ENCODE measurements at places on chromosomes 11 and 22.

DNA sequence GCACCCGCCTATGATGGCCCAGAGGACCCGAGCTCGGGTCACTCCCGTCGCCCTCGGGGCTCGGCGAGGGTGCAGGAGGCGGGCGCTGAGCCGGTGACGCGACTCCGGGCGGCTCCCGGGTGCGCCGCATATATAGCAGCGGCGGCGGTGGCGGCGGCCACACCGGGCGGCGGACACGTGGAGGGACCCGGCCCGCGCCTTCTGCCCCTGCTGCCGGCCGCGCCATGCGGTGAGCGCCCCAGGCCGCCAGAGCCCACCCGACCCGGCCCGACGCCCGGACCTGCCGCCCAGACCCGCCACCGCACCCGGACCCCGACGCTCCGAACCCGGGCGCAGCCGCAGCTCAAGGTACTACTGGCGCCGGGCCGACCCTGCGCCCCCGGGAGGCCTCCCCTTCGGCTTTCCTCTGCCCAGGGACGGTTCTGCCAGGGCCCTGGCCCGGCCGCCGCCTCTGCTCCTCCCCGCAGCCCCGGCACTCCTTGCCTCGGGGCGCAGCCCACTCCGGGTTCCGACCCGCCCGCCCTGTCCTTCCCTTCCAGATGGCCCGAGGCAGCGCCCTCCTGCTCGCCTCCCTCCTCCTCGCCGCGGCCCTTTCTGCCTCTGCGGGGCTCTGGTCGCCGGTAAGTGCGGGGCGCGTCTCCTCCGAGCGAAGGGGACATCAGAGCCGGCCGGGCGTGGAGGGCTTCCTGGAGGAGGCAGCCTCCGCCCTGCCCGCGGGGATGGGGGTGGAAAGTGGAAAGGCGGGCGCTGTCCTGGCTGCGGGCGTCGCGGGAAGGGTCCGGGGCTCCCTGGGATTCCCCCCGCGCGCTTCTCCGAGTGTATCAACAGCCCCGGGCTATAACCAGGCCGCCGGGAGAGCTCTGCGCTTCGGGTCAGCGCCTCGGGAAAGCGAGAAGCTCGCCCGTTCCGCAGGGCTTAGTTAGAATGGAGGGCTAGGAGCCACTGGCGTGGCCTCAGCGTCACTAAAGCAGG is at the start of gene GAL:
Gene GAL (plus strand): TSS at position 160 of the 972 bp plus-strand sequence. CDS start 380 bp downstream, at position 540.
- DNase-seq = peak; percentile 65

DNA sequence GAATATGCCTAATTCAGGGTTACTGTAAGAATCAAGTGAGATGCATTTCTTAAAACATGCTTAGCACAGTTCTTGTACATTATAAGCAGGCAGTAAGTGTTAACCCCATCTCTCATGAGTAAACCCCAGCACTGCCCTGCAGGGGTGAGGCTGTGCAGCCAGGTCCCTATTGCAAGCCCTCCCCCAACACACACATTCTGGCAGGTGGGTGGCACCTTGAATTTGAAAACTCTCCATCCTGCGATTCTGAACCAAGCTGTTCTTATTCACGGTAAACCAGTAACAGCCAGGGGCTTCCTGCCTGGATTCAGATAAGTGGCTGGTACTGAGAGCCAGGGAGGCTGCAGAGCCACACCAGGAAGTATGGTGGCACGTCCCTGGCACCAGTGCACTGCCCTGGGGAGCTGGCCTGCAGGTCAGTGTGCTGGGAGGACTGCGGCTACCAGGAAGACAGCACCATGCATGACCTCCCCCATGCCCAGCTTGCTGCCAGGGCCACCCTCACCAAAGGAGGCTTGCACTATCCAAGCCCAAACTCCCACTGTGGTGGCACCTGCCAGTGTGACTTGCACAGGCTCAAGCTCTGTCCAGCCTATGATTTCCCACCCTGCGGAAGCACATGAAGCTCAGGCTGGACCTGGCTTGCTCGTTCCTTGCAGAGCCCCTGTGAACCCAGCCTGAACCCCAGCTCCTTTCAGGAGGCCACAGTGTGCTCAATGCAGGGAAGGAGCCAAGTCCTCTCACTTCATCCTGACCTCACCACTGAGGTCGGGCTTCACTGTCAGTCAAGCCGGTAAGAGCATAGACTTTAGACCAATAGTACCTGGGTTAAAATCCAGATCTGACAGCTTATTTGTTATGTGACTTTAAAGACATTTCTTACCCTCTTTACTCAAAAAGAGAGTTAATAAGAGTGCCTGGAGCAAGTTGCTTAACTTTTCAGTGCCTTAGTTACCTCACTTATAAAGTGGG is 88.1 kb downstream of the MICAL2 start:
- DNase-seq = no peak

- no peak for DNase-seq
Observed at GRCh38 chr11:39724404-39724803, 1735.0 kb downstream of the LRRC4C start.

GRCh38 chr11:66262191-66262590 is 6.2 kb upstream of the RAB1B start:
- no peak for DNase-seq

GRCh38 chr11:19788435-19788834 is 75.8 kb downstream of the NAV2 start:
- no peak for DNase-seq

- no peak for DNase-seq
Observed at GRCh38 chr11:33668468-33668825, 32.2 kb downstream of the C11orf91 start.

- DNase-seq = peak; percentile 3
Observed at GRCh38 chr22:39327995-39328754, 8.8 kb upstream of the RPL3 start.

DNA sequence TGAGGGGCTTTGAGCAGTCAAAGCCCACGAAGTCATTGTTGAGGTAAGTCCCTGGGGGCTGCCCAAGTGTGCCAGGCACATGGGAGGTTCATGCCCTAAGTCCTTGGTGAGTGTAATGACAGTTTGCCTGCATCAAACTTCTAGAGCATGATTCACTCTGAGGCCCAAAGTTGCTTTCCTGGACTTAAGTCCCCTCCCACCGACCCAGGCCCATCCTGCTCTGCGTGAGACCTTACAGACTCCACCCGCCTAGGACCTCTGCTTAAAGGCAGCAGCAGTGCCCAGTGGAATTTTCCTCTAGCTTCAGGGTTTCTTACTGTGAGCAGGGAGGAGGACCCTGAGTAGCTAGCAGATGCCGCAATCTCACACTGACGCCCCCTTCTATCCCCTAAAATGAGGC is 5.7 kb upstream of the PVALB start:
- no peak for DNase-seq

GRCh38 chr11:57762235-57762861 is 746 bp downstream of the CTNND1 start:
- no peak for DNase-seq

DNA sequence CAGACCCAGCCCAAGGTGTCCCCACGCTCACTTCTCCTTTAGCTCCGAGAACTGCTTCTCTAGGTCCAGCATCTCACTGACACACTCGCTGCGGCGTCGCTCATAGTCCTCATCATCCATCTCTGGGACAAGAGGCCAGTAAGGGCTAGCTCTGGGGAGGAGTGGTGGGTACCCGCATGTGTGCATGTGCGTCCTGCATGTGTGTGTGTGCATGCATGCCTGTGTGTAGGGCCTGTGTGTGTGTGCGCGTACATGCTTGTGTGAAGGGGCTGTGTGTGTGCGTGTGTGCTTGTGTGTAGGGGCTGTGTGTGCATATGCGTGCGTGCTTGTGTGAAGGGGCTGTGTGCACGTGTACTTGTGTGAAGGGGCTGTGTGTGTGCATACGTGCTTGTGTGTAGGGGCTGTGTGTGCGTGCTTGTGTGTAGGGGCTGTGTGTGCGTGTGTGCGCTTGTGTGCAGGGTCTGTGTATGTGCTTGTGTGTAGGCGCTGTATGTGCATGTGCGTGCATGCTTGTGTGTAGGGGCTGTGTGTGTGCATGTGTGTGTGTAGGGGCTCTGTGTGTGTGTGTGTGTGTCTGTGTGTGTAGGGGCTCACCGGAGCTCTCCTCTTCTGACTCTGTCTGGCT is 3.3 kb downstream of the BRMS1 start:
- no peak for DNase-seq

GRCh38 chr11:85903406-85903805 is 48.2 kb downstream of the CCDC83 start:
- DNase-seq = no peak

GRCh38 chr11:31796499-31797189 is 14.5 kb downstream of the PAX6 start:
- DNase-seq = no peak

- no peak for DNase-seq
Observed at GRCh38 chr11:36314434-36314767, 18.3 kb downstream of the PRR5L start.

- peak; percentile 57 for DNase-seq
Observed at GRCh38 chr22:40396882-40397281, 26.5 kb downstream of the SGSM3 start.

DNA sequence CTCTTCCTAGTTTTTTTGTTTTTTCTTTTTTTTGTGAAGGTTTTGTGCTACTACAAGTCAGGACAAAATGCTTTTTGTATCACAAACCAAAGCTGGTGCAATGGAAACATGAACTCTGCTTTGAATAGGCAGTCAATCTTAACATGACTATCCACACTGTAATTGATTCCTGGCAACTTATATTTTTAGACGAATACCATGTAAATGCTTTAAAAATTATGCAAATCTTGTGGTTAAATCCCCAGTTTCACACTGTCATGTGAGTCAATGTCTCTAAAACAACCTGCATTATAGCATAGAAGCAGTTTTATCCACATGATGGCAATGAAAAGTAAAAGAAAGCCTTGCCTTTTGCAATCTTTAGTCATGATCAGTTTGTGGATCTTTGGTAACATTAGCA is 8.9 kb downstream of the TRPC6 start:
- DNase-seq = no peak

DNA sequence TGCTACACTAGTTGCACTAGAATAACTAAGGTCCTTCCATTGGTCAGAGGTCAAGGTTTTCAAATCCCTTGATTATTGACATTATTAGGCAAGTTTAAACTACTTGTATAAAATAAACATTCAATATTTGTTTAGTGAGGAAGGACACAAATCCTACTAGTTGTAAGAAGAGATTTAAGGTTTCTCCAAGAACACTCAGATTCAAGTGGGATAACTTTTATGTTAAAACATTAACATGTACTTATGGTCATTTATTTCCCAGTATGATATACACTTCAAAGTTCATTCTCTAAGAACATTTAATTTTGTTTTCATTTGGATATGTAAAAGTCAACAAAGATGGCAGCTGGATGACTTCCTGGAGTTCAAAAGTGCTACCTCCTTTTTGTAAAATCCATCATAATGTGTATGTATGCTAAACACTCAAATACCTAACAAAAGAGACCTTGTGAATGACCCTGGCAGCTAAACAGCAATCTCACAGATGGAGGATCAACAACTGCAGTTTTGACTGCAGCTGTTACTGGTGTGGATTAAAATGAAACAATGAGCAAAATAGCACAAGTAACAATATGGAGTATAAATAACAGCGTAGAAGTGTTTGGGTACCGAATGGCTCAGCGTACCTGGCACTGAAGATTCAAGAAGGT is 1.5 kb downstream of the CCDC90B start:
- DNase-seq = no peak

- DNase-seq = no peak
Observed at GRCh38 chr11:30861531-30861930, 275.4 kb upstream of the MPPED2 start.

DNA sequence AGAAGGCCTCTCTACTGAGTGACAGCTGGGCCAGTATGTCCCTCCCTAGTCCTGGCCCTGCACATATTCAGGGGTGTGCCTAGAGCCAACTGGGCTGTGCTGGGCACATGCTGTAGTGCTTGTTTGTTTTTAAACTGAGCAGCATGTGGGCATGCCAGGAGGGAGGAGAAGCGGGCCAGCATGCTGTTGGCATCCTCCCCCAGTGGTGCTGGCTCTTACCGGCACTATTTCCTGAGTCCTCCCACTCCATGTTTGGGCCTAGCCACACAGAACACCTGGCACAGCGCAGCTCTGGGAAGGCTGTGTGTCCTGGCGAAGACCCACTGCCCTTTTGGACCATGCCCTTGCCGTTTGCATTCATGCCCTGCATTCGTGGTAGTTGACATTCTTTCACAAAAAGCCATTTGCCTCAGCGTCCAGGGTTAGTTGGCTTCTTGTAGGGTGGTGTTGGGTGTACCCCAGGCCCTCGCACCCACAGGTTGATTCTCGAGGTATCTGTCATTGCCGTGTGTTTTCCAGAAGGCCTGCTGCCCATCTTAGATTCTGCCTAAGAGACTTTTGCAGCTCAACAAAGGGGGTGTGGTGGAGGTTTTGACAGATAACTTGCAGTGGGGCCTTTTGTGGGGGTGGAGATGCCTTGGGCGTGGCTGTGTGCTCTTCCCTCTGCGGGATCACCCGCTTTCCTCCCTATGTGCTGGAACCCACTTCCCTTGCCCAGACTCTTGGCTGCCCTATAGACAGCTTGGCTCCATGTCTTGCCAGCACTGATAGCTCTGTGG is 13.6 kb downstream of the DGCR8 start:
- DNase-seq = no peak

DNA sequence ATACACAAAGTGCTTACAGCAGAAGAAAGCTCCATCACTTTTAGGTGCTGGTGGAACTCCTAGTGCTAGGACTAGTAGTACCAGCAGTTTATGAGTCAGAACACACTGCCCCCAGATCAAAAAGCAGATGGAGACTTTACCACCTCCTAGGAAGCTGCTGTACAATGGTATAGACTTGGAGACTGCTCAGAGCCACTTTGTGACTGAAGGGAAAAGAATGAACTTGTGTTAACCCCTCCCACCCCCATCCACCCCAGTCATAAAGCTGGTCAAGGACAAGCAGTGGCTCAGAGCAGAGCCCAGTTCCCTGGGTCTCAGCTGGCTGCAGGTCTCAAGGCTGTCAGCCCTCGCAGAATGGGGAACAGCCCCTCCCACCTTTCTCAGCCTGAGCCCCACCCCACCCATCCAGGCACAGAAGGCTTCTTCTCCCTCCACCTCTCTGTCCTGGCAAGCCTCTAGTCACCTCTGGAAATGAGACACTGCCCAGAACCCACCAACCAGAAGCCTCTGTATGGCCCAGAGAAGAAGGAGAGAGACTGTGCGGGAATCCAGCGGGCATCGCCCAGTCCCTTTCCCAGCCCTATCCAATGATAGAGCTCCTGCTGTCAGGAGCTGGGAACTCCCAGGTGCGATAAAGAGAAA is 23.8 kb downstream of the PACSIN2 start:
- peak; percentile 46 for DNase-seq

DNA sequence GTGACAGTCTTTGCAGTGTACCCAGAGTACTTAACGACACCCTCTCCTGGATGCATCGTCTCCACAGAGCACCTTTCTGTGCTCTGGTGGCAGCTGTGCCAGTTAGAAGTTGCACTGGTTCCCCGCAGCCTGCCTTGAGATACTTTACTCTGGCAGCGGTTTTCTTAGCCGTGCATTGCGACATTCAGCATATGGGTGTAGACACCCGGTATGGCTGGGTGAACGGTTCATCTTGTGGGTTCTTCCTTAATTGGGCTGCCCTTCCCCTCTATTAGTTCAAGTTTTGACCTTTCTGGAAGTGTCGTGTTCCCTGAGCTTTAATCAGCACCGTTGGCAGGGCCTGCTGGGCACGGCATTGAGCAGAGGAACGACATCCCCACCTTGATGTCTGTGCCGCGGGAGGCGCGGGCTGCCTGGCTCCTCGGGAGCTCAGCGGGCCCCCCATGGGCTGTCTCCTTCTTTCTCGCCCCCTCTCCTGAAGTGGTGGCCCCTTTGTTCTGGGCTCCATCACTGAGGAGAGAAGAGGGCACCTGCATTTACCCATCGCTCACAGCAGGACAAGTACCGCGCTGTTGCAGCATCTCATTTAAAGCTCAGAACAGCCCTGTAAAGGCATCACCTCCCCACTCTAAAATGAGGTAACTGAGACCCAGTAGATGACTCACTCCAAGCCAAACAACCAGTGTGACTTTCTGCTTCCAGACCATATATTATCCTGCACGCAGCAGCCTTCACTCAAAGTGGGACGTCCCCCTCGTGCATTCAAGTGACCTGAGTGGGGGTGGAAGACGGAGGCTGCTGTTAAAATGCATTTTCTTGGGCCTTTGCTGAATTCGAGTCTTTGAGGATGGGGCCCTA is 13.3 kb downstream of the FAM83F start:
- DNase-seq = no peak
